ENCODE measurements at places on chromosomes 1 and 21. TPM values are rescaled to one million over a fixed set of nuclear protein-coding genes. Genes with fewer than 3 reads are reported as not detected.

FNDC10 gene
- 3.1 TPM for total RNA-seq

CCSAP gene
- 4.0 TPM for total RNA-seq

DMBX1 gene
- not detected for total RNA-seq

TTF2 gene
- total RNA-seq: 19.8 TPM

RORC gene
- not detected for total RNA-seq

PDZK1 gene
- total RNA-seq: 0.39 TPM

PCP4L1 gene
- not detected for total RNA-seq

LMX1A gene
- total RNA-seq: under 0.01 TPM

PADI4 gene
- total RNA-seq: not detected

AURKAIP1 gene
- total RNA-seq: 113 TPM

EFCAB7 gene
- 7.7 TPM for total RNA-seq

Data from subcutaneous preadipocyte (primary cell).